ENCODE measurements at places on chromosomes 1 and 21.

DNA sequence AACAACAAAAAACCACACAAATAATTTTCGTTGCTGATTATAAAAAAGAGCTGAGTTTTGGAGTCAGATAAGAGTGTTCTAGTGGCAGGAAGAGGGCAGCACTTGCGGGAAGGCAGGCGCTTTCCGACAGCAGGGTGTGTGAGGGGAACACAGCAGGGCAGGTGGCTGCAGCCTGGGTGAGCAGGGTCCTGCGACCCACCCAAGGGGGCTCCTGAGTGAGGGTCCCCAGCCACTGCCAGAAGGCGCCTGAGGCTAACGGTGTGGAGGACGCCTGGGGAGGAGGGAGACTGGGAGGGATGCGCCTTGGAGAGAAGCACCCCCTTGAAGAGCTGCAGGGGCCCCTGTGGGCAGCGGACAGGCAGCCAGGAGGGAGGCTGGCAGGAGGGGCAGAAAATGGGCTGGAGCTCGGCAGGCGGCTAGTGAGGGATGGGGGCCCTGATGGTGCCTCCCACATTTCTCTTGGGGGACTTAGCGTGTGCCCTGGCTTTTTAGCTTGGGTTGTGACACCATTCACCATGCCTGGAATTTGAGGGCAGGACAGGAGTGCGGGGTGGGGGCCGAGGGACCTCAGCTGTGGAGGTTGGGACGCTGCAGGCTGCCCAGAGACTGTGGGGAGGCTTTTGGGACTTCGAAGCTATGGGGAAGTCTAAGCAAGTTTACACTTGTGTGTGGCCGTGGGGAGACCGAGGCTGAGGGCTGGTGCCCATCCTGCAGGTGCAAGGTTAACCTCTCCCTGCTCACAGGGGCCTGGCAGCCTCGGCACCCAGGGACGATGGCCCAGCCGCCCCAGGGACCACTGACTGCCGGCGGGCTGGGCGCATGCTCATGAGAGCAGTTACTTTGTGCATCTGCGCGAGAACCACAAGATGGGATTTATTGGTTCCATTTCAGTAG, 111.4 kb downstream of the SIK1 start:
- DNase-seq: no peak

GRCh38 chr1:5690291-5690690, 301.9 kb downstream of the NPHP4 start:
- no peak for DNase-seq

GRCh38 chr1:159185121-159185520, 13.7 kb downstream of the CADM3 start:
- no peak for DNase-seq

DNA sequence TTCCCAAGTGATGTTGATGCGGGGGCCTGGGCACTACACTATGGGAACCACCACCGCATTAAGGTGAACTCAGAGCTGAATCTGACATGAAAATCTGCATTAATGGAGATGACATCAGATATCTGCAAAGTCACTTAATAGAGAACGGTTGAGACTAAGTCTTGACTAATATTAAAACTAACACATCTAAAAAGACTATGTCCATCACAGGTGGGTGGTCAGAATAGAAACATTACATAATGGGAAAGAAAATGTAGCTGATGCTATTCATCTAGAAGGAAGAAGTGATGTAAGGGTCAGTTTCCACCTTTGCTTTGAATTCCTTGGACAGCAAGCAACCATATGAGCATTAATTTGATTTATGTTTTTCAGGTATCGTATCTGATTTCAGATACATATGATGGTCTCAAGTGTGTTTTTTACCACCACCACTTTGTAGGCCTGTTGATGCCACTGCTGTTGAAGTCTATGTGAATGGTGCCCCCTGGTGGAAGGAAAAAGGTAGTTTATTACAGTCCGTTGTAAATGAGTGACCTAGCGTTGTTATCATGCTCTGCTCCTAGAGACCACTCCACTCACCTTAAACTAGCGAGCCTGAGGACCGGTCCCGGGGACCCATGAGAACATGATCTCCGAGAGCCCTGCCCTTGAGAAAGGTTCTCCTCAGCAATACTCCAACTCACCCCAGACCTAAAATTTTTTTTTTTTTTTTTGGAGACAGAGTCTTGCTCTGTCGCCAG, 73.5 kb downstream of the BACH1 start:
- peak; percentile 63 for DNase-seq

GRCh38 chr1:157597959-157598667, at the start of gene FCRL4:
Gene FCRL4 (minus strand): TSS chr1:157598085. CDS start chr1:157597944, 141 bp downstream.
- DNase-seq: no peak

GRCh38 chr1:38609166-38610025, 250.2 kb downstream of the RRAGC start:
- no peak for DNase-seq

DNA sequence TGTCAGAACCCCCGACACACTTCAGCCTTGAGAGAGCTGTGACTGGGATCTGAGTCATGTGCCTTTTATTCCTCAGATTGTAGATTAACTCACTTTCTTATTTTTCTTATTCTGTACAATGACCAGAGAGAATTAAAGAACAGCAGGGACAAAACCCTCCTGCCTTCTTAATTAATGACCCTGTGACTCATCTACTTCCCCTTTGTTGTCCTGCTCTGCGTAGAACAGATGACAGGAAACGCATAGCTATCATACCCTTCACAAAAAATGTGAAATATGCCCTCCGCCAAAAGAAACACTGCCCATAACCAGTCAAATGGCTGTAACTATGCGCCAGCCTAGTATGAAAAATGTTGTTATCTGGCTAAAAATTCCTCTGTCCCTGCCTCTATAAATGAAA, 9.1 kb upstream of the PADI2 start:
- no peak for DNase-seq

GRCh38 chr1:116478621-116479020, 92.2 kb downstream of the CD58 start:
- DNase-seq: no peak

DNA sequence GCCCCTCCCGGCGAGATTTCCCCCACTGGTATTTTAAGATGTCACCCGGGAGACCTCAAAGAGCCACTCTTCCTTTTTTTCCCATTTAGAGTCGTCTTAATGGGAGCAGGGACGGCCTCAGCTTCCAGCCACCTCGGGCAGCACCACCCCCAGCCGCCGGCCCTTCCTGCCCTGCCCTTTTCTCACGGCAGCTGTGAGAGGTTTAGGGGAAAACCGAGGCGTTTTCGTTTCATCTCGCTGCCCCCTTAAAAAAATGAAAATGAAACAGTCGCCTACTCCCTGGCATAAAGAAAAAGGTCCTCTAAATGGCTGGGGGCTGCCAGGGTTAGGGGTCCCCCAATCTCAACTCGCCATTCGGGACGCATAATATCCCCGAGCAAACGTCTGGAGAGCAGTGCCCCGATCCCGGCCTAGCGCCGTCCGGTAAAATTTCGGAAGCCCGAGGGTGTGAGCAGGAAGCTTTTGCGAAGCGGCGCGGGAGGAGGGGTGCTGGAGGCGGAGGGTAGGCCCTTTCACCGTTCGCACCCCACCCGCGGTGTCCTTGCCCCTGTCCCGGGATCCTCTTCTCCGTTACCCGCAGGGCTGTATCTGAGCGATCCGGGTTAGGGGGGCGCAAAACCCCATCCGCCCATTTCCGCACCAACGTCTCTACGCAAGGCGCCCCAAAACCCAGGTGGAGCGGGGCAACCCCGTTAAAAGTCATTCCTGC, 1.2 kb downstream of the RUNX3 start:
- no peak for DNase-seq

DNA sequence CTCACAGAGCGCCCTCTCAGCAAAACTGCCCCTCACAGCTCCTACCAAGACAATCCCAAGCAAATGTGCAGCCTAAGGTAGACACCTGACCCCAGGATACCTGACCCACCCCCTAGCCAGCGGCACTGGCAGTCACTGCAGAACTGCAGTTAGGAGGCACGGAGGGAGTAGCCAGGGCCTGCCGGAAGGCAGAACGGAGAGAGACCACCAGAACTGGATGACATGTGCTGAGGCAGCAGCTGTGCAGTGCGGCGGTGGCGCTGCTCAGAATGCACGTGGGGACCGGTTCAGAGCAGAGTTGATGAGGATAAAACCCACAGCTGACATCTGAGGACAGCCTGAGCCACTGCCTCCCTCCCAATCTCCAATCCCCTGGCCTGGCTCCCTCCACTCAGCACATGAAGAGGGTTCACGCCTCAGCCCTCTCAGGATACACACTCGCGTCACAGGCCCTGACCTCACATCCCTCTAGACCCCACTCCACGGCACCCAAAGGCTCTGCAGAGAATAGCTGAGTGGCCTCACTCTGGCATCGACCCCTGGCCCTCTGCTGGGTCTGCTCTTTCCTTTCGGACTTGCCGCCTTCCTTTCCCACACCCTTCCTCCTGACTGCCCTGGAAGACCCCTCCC, 29.6 kb downstream of the UBE2G2 start:
- DNase-seq: no peak

DNA sequence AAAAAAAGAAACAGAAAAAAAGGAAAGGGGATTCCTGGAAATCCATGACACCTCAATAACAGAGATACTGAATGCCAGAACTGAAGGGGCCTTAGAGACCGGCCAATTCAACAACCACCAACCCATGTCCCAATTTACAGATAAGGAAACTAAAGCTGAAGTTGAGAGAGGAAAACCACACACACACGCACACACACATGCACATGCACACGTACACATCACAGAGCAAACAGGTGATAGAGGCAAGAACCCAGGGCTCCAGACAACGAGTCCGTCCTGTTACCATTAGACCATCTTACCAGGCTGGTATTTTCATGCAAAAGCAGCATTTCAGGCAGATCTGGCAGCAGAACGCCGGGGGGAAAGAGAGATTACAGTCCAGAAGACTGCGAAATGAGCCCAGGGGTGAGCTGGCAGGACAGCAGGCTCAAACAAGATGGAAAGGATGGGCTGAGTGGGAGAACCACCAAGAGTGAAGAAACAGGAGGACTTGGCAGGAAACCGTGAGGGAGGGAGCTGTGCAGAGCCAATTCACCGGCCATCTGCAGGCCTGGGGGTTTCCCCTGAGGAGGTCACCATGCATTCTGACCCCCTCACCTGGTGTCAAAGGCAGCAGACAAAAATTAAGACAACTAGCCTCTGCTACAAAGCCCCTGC, 43.5 kb downstream of the PAFAH2 start:
- DNase-seq: no peak

DNA sequence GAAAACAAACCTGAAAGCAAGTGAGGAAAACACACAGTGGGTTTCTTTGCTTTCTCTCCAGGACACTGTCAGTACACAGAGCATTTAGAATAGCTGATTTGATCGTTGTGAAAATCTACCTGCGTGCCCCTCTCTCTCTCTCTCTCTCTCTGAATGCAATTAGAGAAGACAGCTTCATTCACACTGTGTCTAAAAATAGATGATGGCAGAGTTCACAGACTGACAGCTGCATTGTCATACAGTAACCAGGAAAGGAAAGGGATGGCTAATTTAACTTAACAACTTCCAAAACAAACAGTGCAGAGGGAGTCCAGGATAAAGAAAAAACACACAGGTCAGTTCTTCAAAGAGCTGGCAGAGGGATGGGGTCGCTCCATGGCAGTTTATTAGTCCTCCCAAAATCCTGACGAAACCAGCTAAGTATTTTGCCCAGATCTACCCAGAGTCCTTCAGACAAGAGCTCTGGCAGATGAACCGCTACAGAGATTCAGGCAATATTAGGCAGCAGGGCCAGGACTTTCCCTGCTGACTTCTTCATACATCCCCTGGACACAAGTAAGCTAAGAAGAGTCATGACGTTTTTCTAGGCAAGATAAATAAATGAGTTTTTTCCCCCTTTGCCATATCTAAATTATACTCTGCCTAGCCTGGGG, 58.9 kb downstream of the WLS start:
- DNase-seq: no peak

- DNase-seq: peak; percentile 42
Observed at GRCh38 chr1:156833603-156834002, 17.0 kb upstream of the SH2D2A start.

DNA sequence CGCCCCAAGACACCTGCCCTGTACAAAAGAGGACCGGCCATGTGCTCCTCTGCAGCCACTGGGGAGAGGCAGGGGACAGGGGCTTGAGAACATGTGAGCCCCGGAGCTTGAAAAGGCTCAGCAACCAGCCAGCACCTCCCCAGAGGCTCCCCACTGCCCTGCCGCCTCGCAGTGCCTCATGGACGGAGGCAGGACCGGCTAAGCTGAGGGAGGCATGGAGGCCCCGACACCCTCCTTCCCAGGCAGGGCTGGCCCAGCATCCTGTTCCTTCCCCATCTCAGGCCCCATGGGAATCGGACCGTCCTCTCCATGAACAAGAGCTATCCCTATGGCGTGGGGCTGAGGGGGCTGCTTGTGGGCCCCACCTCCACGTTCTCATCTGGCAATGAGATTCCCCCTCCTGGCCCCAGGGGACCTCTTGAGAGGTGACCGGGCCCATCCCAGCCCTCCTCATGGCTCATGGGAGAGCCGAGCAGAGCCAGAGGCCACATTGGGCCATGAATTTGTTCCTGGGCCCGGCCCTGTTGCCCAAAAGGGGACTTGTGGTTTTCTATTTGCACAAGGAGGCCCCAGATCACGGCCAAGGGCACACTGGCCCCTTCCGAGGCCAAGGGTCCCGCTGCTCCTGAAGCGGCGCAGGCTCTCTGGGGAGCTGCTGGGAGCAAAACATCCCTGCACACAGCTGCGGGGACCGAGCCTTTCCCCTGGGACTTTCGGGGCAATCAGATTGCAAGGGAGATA, 65.2 kb upstream of the ARHGEF16 start:
- no peak for DNase-seq

DNA sequence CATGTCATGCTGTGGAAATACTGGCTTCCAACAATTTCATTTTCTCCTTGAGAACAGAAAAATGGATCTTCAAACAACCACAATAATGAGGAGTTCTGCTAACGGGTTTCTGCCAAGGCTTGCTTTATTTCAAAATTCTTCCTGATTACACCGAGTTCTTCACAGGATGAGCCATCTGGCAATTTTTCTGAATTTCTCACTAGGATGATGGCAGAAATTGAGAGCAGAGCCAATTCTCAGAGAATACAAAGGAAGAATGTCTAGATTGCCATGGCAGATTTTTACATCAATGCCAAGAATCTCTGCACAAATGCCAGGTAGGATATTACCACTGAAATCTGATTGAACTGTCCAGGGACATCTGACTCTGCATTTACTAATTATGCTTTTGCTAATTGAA, 619.0 kb upstream of the CHRM3 start:
- DNase-seq: no peak

- DNase-seq: no peak
Observed at GRCh38 chr1:172835834-172836233, 176.9 kb downstream of the FASLG start.

DNA sequence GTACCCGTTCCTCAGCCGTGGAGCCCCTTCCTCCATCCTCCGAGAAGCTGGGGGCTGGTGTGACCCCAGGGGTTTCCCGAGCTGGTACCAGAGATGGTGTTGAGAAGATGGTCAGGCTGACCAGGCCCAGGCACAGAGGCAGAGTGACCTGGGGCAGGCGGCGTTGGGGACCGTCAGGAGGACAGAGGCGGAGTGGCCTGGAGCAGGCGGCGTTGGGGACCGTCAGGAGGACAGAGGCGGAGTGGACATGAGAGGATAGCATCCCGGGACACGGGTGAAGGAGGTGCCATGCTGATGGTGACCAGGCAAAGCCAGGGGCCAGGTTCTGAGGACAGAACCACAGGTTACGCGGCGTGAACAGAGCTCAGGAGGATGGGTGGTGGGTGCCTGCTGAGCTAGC, 75.9 kb upstream of the TTC34 start:
- DNase-seq: no peak

- peak; percentile 61 for DNase-seq
Observed at GRCh38 chr1:921011-921837, 2.5 kb upstream of the SAMD11 start.

Data from body of pancreas (tissue), 4 donors.